MV-4-11 (cell line): ENCODE measurements at places on chromosomes 7 and 10.
A peak's percentile ranks its signal among the peaks of the same experiment; 100 is the strongest.

DNA sequence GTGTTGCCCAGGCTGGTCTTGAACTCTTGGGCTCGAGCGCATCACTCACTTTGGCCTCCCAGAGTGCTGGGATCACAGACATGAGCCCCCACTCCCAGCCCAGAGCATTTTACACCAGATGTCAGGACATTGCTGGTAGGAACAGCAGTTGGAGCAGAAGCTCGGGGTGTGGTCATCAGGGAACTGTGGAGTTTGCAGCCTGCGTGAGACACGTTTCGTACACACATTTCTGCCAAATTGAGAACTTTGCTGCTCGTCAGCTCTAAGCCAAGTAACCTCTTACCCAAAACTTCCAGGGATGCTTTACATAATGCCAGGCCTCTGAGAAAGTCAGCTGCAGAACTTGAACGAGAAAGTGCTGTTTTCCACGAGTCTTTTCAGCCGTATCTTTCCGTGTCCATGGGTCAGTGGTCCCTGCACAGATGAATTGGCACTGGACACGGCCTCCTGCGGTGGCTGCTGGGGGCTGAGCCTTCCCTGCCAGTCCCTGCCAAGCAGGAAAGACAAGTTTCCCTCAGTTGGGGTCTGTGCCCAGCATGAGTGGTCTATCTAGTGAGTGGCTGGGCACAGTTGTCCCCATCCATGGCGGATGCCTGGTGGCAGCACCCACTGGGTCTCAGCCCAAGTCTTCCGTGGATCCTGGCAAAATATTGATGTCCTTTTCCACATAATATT, 54.4 kb downstream of the DNAJB6 start:
- no peak for DNase-seq

DNA sequence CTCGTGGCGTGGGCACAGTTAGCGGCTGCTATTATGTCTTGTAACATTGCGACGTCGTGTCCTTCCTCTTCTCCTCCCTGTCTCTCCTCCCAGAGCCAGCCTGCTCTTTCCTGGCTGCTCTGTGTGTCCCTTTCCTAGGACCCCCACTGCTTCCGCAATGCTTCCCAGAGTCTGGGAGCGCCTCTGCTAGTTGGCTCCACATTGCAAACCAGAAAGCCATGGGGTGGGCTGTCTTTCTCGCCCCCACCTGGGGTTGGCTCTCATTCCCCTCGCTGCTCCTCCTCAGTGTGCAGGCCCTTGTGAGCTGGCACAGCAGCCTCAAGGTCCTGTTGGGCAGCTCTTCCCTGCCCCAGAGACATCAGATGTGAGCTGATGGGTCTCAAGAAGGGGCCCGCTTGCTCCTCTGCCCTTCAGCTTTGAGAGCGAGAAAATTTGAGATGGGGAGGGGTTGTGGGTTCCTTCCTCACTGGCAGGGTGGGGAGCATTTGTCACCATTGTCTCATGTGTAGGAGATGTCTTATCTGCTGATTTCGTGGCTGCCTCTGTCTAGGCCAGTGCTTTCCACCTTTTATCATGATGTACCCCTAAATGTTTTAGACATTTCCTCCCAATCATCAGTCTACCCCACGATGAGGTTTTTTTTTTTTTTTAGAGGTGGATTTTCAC, 3.3 kb downstream of the ADAMTS14 start:
- DNase-seq = no peak

- no peak for DNase-seq
Measured at GRCh38 chr7:20698469-20698868, 83.0 kb downstream of the ABCB5 start.

GRCh38 chr7:6384327-6384726, 63.4 kb downstream of the DAGLB start:
- DNase-seq = no peak

DNA sequence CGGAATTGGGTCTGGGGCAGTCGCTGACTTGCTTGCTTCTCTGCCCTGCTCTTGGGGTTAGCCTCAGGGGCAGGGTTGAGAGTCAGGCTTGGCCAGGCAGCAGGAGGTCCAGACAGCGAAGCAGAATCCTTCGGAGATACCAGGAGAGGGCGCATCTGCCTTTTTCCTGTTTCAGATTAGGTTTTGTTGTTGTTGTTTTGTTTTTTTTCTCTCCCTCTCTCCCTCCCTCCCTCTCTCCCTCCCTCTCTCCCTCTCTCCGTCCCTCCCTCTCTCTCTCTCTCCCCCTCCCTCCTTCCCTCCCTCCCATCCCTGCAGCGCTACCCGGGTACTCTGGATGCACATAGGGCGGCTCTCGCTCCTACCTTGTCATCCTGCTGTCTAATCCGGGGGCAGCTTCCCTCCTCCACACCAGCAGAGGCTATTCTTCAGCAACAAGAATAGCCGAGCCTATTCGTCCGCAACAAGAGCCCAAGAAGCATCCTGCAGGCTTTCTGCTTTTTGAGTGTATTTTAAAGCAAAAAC, 758 bp upstream of the OPTN start:
- peak; percentile 50 for DNase-seq

DNA sequence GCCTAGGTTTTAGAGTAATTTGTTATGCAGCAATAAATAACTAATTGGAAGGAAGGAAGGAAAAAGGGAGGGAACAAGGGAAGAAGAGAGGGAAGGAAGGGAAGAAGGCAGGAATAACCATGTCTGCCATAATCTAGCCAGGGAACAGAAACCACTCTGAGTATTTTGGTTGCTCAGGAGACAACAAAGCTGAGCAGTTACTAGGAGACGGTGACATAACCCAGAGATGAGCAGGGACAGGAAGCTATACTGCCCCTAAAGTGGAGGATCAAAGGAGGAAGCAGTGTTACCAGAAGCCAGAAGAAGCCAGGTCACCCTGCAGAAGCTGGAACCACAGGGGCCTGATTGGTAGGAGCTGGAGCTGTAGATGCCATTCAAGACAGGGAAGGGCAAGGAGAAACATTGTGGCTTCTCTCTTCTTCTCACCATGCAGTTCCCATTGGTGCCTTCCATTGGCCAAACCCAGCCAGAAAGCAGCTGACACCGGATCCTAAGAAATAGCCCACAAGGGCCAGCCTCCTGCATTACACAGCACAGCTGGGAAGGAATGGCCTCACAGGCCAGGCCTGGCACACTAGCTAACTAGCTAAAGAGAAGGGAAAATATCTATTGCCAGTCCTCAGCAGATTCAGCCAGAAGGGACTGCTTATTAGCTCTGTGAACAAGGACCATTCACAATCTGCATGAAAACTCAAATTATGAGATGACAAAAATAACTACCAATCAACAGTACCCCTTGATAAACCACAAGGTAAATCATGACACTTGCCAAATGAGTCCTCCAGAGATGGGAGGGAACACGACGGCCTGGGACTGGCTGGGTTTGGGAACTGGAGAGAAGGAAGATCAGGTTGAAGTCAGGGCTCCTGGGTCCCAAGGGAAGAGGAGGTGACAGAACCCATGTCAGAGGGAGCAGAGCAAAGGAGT, 184.5 kb upstream of the NFE2L3 start:
- DNase-seq = peak; percentile 94

GRCh38 chr10:87852089-87852488, 11.2 kb downstream of the KLLN start:
- DNase-seq = no peak

GRCh38 chr7:100900978-100901377, 5.3 kb upstream of the ACHE start:
- DNase-seq = no peak

GRCh38 chr7:129690701-129691100, 79.2 kb downstream of the NRF1 start:
- DNase-seq = no peak

DNA sequence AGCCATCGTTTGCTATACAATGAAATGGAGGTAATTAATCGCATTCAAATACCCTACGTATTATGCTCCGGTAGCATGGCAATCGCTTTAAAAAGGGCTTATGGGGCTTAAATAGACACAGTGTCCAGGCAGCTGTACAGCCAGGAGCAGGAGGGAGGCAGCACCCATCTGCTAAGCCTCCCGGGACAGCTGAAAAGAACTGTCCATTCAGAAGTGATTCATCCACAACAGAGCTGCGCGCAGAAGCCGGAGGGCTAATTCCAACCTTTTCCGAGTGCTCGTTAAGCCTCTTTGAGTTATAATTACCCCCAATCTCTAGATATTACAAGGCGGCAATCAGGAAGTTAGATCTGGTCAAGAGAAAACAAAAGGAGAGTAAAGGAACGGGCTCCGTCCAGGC, 58.3 kb downstream of the DPYSL4 start:
- DNase-seq = no peak

- DNase-seq = no peak
Measured at GRCh38 chr7:78232806-78233205, 434.2 kb downstream of the PHTF2 start.

GRCh38 chr7:2813350-2814185, 30.5 kb downstream of the GNA12 start:
- DNase-seq = no peak

DNA sequence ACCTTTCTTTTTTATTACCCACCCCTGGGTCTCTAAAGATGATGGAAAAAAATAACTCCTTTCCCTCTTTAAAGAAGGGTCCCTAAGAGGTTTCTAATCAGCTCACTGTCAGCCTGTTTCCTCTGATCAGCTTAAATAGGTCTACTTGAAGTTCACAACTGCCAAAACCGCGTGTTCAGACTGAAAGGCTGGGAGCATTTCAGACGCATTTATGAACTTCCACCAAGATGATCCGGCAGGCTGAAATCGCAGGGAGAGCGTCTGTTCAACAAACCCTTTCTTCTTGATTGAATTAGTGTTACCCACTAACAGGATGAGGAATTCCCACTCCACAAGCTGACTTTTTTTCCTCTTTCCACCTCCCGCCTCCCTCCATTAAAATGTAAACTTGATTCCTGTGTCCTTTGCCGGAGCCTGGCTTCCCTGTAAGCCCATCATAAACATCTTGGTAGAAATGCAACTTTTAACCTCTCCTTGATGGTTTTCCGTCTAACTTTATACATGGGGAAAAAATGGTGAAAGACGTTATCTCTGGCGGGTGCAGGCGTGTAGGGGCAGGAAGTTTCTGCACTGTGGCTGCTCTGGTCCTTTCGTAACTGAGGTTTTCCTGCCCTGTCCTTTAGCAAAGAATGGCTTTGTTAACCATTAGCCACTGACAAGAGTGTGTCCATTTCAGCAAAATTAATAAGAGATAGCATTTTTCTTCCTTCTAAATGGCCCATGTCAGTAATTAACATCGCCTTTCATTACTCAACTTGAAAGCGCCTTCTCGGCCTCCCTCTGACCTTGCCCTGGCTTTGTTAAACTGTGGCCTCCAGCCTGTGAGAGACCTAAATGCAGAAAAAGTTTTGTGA, 130.7 kb downstream of the BAMBI start:
- peak; percentile 26 for DNase-seq

- DNase-seq = no peak
Measured at GRCh38 chr7:770741-771166, 43.7 kb upstream of the PRKAR1B start.

DNA sequence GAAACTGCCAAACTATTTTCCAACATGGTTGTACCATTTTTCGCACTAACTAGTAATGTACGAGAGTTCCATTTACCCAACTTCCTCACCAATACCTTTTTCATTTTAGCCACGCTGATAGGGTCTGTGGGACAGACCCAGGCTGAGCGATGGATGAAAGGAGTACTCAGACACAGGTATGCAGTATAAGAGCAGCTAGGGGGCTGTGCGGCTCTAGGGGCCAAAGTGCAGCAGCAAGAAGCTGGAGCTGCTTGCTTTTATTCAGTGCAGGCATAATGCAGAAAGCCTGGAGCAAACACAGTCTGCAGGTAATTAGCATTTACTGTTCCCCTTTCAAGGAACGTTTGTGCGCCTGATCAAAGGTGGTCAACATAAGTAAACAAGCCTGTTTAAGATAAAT, 21.0 kb downstream of the UCMA start:
- no peak for DNase-seq

DNA sequence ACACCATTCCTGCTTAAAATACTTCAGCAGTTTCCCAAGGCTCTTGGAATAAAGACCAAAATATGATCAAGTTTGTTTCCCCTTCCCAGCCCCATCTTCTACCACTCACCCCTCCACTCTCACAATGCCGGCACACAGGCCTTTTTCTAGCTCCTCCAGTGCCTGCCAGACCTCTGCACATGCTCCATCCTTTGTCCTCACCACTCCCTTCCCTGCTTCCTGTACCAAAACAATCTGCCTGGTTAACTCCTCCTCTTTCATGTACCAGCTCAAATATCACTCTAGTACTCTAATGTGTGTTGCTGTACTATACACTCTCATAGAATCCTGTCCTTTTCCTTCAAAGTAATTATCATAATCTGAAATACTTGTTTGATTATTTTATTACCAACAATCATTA, 19.4 kb downstream of the SCRN1 start:
- DNase-seq = no peak

DNA sequence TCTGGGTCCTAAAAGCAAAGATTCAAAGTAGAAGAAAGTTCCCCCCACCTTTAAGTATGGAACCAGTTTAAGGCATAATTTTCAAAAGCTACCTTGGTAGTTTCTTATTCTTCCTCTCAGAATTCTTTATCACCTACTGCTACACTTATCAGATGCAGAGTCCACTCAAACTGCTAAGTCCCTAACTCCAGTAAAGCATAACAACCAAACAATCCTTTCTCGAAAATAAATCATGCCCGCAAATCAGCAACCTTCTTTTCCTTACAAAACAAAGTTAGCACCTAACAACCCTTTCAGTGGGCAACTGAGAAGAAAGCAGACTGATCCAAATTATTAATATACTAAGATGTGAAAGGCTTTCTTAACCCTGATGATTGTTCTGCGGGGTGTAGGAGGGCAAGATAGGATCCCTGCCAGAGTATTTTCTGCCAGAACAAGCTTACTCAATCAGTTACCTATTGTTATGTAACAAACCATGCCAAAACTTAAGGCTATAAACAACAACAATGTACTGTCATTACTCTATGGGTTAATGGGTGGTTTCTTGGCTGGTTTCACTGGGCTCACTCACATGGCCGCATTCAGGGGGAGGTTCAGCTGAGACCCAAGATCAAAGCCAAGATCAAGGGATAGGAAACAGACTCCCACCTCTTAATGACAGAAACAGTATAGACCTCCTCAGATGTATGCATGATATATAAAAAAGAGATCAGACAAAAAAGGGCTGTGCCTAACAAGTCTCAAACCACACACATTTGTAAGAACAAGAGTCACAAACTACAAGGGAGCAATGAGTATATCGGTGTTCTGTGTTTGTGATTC, 42.0 kb downstream of the CCDC6 start:
- DNase-seq = no peak

DNA sequence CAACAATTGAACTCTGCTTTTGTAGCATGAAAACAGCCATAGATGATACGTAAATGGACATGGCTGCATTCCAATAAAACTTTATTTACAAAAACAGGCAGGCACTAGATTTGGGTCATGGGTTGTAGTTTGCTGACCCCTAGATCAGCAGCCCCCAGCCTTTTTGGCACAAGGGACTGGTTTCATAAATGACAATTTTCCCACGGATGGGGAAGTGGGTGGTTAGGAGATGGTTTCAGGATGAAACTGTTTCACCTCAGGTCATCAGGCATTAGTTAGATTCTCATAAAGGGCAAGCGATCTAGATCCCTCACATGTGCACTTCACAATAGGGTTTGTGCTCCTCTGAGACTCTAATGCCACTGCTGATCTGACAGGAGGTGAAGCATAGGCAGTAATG, 16.5 kb upstream of the ANK3 start:
- DNase-seq = peak; percentile 42

DNA sequence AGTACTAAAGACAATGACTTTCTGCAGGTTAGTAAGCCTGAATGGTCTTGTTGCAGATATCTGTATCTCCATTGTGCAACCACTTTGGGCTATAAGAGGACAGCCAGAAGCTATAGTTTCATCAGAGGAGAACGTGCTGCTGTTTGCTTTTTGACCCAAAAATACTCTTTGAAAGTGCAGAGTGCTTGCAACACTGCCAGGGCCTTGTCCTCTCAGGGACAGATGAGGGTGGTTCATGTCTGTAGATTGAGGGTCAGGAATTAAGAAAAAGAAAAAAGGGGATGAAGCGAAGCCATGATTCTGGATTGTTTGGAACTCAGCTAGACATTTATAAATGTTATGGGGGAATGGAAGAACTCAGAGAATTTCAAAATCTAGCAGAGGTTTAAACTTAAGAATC, 212.5 kb downstream of the SEC23IP start:
- peak; percentile 0 for DNase-seq
